Caudate nucleus (tissue), 63 donors: ENCODE measurements at places on chromosomes 12 and 14.

DNA sequence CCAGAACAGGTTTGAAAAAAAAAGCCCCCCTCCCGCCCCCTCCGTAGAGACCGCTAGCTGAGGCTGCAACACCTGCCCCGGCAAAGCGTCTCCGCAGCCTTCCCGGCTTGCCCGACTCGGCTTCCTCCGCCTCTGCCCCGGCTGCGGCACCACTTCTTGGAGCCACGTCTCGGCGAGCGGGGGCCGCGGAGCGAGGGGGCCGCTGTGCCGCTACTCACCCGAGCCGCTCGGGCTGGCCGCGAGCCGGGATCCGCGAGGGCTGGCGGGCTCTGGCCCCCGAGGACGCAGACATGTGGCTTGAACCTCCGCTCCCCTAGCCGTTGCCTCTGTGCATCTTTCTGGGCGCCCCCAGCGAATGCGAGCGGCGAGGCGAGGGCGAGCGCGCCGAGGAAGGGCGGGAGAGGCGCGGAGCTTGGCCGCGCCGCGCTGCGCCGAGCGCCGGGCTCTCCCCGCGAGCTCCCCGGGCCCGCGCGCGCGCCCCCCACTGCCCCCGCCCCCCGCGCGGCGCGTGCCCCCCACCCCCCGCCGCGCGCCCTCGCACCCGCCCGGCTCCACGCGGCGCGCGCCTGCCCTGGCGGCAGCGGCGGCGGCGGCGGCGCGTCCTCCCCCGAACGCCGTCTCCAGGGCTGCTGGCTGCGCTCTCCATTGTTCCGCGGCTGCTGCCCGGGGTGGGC lies 249.5 kb downstream of the APAF1 start:
- DNase-seq, result peak; percentile 60

- no peak for DNase-seq
Observed at GRCh38 chr14:81113176-81113575, 107.6 kb downstream of the GTF2A1 start.

GRCh38 chr14:100384819-100385813 lies 62.0 kb downstream of the SLC25A47 start:
- no peak for DNase-seq

- no peak for DNase-seq
Observed at GRCh38 chr12:22628228-22628627, 3.3 kb downstream of the ETNK1 start.

- no peak for DNase-seq
Observed at GRCh38 chr12:109169686-109170085, 53.3 kb downstream of the ACACB start.

DNA sequence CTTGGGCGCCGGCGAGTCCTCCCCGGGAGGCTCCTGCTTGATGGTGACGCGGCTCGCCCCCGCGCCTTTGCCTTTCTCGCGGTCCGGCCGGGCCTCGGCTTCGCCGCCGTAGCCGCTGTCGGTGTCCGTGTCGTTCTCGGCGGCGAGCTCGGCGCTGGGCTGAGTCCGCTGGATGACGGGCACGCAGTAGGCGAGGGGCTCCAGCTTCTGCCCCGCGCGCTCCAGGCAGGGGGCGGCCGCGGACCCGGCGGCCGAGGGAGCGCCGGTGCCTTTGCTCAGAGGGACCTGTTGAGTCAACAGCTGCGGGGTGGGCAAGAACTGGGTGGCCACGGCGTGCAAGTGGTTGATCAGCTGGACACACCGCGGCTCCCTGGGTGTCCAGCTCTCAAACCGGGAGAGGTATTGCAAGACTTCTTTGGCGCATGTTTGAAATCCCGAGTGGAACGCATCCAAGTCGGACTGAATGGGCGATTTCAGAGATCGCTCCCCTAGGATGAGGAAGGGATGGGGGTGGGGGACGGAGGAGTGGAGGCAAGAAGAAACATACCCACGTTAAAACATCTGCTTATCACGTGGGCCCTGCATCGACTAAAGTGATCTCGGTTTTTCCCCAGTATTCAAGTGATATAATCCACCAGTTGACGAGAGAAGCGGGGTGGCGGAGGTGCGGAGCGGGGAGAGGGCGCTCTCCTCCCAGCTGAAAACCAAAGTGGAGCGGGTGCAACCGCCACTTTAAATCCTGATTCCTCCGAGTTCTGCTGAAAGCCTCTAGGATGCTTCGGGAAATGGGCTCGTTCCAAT lies 2.0 kb downstream of the BHLHE41 start:
- peak; percentile 78 for DNase-seq

DNA sequence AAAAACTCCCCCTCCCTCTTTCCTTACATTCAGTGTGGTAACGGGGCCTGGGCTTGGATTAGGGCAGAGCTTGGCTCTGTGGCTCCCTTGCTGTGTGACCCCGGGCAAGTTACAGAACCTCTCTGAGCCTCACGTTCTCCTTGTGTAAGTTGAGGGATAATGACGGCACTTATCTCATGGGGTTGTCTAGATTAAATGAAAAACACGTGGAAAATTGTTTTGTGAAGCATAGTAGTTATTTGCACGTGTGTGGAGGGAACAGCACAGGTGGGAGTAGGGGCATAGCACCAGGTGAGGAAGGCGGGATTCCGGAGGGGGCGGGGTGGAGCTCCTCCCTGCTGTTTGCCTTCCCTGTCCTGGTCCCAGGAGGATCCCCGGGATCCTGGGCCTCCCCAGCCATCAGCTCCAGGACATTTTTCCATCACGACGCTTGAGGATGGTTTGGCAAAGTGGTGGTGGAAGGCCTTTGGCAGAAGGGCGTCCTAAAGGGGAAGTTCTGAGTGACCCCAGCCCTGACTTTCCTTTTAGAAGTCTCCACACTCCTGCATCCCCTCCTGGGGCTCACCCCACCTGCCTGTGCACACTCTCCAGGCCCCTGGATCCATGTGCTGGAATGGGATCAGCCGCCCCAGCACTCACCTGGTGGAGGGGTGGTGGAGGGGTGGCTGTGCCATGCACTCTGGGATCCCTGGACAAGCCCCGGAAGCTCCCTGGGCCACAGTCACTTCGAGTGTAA lies 22.7 kb downstream of the LRTM2 start:
- DNase-seq, result no peak

GRCh38 chr12:64243809-64244208 lies 21.7 kb upstream of the KICS2 start:
- no peak for DNase-seq

DNA sequence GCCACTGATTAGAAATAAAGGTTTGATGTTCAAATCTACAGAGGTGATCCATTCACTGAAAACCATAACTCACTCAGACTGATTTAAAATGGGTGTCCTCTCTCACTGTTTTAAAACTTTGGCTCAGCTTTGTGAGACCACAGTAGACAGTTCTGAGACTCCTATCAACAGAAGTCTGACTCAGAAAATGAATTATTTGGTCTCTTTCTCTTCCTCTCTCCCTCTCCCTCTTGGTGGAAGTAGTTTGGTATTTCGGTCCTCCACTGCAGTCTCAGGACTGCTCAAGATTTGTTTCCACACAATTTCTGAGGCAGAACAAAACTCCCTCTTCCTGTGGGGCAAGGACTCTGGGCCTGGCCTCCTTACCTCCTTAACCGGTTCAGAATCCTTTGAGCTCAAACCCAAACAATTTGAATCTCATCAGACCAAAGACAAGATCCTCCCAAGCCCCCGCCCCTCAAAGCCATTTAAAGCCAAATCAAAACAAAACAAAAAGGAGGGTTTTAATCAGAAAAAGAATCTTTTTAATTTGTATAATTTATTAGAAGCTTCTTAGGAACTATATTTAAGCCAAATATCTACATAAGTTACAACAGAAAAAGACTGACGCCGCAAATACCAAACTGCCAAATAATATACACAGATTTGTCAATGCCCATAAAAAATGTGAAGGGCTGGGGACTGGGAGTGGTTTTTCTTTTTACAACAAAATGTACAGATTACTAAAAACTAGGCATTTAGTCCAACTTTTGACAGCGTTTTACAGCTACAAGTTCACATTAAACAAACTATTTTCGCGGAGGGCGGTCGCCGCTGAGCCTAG lies 3.9 kb downstream of the NKX2-1 start:
- no peak for DNase-seq

- no peak for DNase-seq
Observed at GRCh38 chr12:28172434-28173030, 17.7 kb upstream of the CCDC91 start.

- DNase-seq, result no peak
Observed at GRCh38 chr12:2376908-2377657, 324.3 kb downstream of the CACNA1C start.

DNA sequence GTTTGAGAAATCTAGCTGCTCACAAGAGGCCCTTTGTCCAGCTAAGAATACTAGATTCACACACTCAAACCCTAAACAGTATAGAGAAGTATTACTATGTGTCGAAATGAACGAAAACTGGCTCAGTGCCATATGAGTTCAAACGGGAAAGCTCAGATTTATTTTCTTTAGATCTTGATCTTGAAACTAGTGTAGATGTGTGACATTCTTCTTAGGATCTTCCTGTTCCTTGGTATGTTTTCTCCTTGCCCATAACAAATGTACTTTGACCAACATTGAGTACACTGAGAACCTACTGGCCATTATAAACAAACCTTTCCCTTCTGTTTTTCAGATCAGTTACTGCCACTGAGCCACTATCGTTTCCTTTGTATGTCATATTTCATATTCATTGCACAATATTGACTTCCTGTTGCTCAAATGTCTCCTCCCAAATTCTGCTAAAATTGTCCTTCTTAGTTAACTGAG lies 21.3 kb downstream of the MYBPC1 start:
- DNase-seq, result no peak

GRCh38 chr14:30005114-30005808 lies 77.6 kb upstream of the PRKD1 start:
- DNase-seq, result no peak
